GM23248 (cell line): ENCODE measurements at places on chromosomes 1 and 21. TPM values are rescaled to one million over a fixed set of nuclear protein-coding genes. Genes with fewer than 3 reads are reported as not detected.

DNA sequence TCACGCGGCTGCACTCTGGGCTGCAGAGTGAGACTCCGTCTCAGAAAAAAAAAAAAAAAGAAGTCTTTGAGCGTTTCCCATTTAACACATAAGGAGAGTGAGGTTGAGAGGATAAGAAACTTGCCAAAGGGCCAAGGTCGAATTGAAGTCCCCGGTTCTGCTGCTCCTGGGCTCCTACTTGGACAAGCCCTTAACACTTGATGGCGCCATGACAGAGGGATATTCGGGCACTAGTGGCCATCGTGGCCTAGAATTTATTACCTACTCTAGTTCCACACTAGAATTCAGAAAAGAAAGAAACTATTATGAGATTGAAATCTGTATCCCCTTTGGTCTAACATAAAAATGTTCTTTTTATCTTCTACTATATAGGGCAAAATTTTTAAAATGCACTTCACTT, 65.7 kb upstream of the NEK2 start:
- no peak for DNase-seq
- no peaks in the 10 kb centered on the region; the same call in 1 of the 2 replicates for H3K36me3 ChIP-seq
- H3K4me3 ChIP-seq = no peak overlapping the region
- H3K4me1 ChIP-seq = peaks cover 2% of the 10 kb centered on the region
- no peaks in the 10 kb centered on the region for H3K27me3 ChIP-seq
- H3K27ac ChIP-seq = no peak overlapping the region

- no peaks in the 10 kb centered on the region for H3K36me3 ChIP-seq
- 0 out of 2 replicates have a peak overlapping the region, but pooled peaks have one; percentile 25 for H3K4me3 ChIP-seq
- peak; percentile 64 for DNase-seq
- H3K27ac ChIP-seq = peak overlapping the region; percentile 14
These were observed 211.1 kb downstream of the ROR1 start for GRCh38 chr1:63984930-63985290.

GRCh38 chr1:158040323-158040722, 46.9 kb downstream of the KIRREL1 start:
- peaks cover 30% of the 10 kb centered on the region for H3K4me1 ChIP-seq
- H3K27me3 ChIP-seq = no peaks in the 10 kb centered on the region
- no peak for DNase-seq
- no peaks in the 10 kb centered on the region for H3K36me3 ChIP-seq

DNA sequence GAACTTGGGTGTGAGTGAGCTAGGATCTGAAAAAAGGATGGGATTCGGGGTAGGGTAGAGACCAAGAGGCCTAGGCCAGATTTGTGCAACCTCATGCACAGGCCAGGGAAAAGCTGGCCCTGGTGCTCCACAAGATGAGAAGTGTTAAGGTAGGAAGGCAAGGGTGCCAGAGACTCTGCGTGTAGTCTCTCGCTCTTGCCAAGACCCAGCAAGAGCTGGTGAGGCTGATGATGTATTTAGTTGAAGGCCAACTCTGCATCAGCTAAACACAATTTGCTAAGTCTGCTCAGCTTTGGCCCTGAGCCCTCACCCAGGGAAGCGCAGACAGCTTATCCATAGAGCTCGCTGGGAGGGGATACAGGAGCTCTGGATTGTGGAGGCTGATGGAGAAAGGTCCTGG, 26.6 kb upstream of the SOX13 start:
- peaks cover 10% of the 10 kb centered on the region for H3K4me1 ChIP-seq
- no peak overlapping the region for H3K4me3 ChIP-seq
- H3K27me3 ChIP-seq = no peaks in the 10 kb centered on the region
- no peak for DNase-seq
- H3K27ac ChIP-seq = no peak overlapping the region

DNA sequence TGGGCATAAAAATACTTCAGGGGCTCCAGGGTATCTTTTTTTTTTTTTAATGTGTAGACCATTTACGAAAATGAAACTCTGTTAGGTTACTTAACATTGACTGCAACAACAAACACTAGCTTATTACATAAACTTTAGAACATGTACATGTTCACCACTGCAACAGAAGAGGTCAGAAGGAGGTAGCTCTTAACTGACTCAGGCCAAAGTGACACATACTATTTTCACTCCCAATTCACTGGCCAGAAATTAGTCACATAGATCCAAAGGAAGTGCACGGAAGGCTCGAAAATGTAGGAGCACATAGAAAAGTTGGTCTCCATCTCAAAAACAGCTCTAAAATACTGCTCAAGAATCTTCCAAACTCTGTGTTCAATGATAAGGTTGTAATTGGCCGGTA, 107.2 kb downstream of the AKT3 start:
- H3K27ac ChIP-seq = peak overlapping the region; percentile 62
- H3K36me3 ChIP-seq = no peaks in the 10 kb centered on the region
- peak overlapping the region; percentile 60 for H3K4me3 ChIP-seq
- H3K4me1 ChIP-seq = peaks cover 59% of the 10 kb centered on the region
- H3K27me3 ChIP-seq = no peaks in the 10 kb centered on the region

GRCh38 chr21:31383770-31384169, 39.7 kb upstream of the TIAM1 start:
- no peaks in the 10 kb centered on the region for H3K4me1 ChIP-seq
- 0 out of 2 replicates have a peak, but pooled peaks cover 3% of the 10 kb centered on the region for H3K27me3 ChIP-seq
- no peak overlapping the region for H3K4me3 ChIP-seq
- no peak overlapping the region for H3K27ac ChIP-seq

GRCh38 chr1:212976586-212976985, 26.2 kb downstream of the VASH2 start:
- no peaks in the 10 kb centered on the region for H3K36me3 ChIP-seq
- no peak overlapping the region for H3K27ac ChIP-seq
- H3K4me1 ChIP-seq = no peaks in the 10 kb centered on the region
- DNase-seq = no peak

- peaks cover 5% of the 10 kb centered on the region for H3K4me1 ChIP-seq
- H3K4me3 ChIP-seq = no peak overlapping the region
- H3K27me3 ChIP-seq = no peaks in the 10 kb centered on the region
These were observed 2.4 kb downstream of the MYBPHL start for GRCh38 chr1:109304226-109304920.

GRCh38 chr1:68327414-68327813, 95.1 kb upstream of the WLS start:
- H3K4me3 ChIP-seq = no peak overlapping the region
- no peaks in the 10 kb centered on the region for H3K36me3 ChIP-seq
- no peak for DNase-seq

DNA sequence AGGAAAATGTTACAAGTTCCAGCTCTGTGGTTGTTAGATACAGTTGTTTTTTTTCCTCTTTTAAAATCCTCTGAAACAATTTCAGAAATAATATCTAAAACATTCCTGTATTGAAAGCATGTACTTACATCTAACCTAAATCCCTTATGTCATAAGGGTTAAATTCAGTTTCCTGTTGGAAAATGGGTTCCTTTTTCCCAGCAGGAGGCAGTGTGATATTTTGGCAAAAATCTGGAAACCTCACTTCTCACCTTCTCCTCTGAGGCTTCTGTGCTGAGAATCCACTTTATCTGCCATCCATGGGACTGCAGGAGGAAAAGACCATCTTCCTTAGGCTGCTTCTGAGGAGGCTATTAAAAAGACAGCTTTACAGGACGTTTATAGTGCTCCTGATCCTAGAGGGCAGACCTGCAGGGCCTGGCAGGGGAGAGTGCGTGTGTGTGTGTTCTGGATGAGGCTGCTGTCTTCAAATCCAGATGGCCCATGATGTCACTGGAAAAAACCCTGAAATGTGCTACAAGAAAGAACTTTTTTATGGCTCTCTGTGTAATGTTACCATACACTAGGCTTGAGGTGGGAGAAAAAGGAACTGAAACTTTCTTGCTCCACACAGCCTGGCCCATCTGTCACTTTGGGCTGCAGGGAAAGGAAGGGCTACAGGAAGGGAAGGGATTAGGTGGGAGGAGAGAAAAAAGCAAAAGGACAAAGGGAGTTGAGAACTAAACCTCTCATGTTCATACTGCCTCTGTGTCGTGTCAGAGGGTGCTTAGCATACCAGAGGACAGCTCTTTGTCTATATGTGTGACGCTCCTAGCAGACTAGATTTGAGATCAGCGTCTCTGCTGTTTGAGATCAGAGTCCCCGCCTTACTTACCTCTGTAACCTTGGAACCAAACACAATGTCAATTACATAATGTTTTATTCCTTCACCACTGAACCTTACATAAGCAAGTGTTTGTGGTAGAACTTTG, 379.2 kb upstream of the SPAG17 start:
- no peaks in the 10 kb centered on the region; the same call in 1 of the 2 replicates for H3K27me3 ChIP-seq
- H3K27ac ChIP-seq = no peak overlapping the region
- no peaks in the 10 kb centered on the region for H3K36me3 ChIP-seq
- DNase-seq = peak; percentile 27

DNA sequence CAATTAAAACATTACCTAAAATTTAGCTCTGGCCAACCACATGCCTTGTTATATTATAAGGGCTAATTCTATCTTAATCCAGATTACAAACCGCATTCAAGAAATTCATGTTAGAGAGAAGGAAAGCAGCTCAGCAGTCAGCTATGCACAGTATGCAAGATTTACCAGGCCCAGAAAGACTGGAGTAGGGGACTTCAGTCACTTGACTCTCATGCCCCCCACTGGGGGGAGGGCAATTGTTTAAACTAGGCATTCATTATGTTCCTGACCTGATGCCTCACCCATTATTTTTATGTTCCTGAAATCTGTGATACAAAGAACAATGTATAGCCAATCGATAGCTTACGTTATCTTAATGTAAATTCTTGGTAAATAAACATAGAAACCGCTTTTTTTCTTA, 96.9 kb downstream of the ZNF644 start:
- H3K36me3 ChIP-seq = no peaks in the 10 kb centered on the region
- peaks cover 35% of the 10 kb centered on the region for H3K4me1 ChIP-seq
- no peak overlapping the region for H3K27ac ChIP-seq
- H3K27me3 ChIP-seq = no peaks in the 10 kb centered on the region

- no peak overlapping the region for H3K27ac ChIP-seq
- H3K4me1 ChIP-seq = no peaks in the 10 kb centered on the region
- DNase-seq = no peak
- no peaks in the 10 kb centered on the region for H3K36me3 ChIP-seq
These were observed 2.9 kb downstream of the KRTAP10-2 start for GRCh38 chr21:44548381-44548780.

- H3K4me1 ChIP-seq = no peaks in the 10 kb centered on the region
- no peaks in the 10 kb centered on the region for H3K36me3 ChIP-seq
- no peak overlapping the region for H3K4me3 ChIP-seq
These were observed 52.8 kb downstream of the PTGER3 start for GRCh38 chr1:70994753-70995268.

GRCh38 chr1:244019982-244020485, 31.0 kb upstream of the ZBTB18 start:
- no peak for DNase-seq
- H3K27ac ChIP-seq = no peak overlapping the region
- no peaks in the 10 kb centered on the region for H3K36me3 ChIP-seq

DNA sequence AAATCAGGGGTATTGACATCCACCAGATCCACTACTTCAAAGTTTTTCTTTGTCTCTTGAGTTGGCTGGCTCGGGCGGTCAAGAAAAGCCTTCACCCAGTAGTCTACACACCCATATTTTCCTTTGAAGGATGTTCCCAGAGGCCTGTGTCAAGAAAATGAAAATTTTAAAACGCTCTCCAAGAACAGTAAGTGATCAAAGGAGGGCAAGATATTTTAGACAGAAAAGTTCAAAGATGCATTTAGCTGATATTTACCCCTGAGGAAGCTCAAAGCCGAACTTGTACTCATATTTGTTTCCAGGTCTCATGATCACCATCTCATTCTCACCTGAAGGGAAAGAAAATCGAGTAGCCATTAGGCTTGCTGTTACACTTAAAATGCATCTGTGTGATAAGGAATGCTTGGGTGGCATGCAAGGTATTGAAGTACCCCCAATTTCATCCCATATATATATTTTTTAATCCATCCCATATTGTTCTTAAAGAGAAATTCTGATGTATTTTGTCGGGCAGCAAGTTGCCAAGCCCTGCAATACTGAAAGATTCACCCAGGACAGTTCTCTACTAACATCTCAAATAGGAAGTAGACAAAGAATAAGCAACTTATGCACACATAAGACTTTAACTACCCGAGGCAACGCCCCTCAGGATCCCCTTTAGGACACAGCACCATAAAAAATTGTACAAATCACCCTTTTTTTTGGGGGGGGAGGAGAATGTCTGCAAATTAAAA, 1.1 kb downstream of the TXNIP start:
- H3K4me3 ChIP-seq = peak overlapping the region; percentile 91
- peaks cover 33% of the 10 kb centered on the region for H3K4me1 ChIP-seq
- no peaks in the 10 kb centered on the region for H3K27me3 ChIP-seq
- DNase-seq = peak; percentile 34

GRCh38 chr1:36115931-36116330, 9.1 kb downstream of the COL8A2 start:
- H3K4me1 ChIP-seq = peaks cover 21% of the 10 kb centered on the region
- H3K27ac ChIP-seq = peak overlapping the region; percentile 93
- H3K36me3 ChIP-seq = no peaks in the 10 kb centered on the region
- 0 out of 2 replicates have a peak overlapping the region, but pooled peaks have one; percentile 13 for H3K4me3 ChIP-seq
- peak; percentile 84 for DNase-seq
- no peaks in the 10 kb centered on the region for H3K27me3 ChIP-seq

DNA sequence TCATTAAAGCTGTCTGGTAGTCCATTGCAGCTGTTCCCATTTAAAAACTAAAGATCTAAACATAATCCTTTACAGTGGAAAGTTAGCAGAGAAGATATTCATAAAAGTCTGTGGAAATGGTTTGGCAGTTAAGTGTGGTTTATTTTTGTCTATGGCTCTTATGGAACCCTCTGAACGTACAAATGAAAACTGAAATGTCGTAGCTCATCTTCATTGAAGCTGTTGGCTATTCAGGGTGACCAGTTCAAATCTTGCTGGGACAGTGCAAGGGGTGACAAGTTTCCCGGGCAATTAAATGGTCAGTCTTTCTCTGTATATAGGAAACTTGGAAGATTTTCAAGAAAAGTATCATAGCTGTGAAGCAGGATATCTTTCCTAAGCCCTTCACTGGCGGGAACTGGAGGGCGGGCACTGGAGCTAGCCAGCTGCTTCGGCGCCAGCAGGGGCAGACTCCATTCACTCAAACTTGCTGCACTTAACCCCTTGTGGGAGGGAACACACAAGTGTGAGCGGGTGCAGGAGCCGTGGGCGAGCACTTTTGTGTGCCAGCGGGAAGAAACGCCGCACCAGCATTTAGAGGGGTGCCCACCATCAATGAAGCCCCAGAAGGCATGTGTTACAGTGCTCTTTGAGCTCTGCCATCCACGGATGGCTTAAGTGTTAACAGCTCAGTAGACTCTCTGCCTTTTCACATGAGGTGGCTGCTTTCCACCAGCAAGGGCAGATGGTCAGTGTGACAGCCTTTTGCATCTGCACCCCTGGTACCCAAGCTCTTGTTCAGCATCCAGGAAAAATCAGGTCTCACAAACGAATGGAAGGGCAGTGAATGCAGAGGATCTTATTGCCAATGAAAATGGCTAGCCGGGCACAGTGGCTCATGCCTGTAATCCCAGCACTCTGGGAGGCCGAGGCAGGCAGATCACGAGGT, 232.1 kb upstream of the KAZN start:
- peaks cover 15% of the 10 kb centered on the region for H3K4me1 ChIP-seq
- DNase-seq = peak; percentile 67
- H3K36me3 ChIP-seq = no peaks in the 10 kb centered on the region

TCHHL1 gene
- total RNA-seq = not detected in 2 replicates

DBT gene
- 4.2 and 5.3 TPM in 2 replicates for total RNA-seq

KIF26B gene
- total RNA-seq = 7.8 and 8.0 TPM in 2 replicates

OR2L2 gene
- total RNA-seq = not detected in 2 replicates

ANXA9 gene
- total RNA-seq = not detected in 2 replicates

IL20 gene
- total RNA-seq = 0.25 TPM in 1 of 2 replicates, not detected in the other

REG4 gene
- total RNA-seq = not detected in 2 replicates
